ENCODE measurements at places on chromosomes 5 and 9. TPM values are rescaled to one million over a fixed set of nuclear protein-coding genes. Genes with fewer than 3 reads are reported as not detected.

DNA sequence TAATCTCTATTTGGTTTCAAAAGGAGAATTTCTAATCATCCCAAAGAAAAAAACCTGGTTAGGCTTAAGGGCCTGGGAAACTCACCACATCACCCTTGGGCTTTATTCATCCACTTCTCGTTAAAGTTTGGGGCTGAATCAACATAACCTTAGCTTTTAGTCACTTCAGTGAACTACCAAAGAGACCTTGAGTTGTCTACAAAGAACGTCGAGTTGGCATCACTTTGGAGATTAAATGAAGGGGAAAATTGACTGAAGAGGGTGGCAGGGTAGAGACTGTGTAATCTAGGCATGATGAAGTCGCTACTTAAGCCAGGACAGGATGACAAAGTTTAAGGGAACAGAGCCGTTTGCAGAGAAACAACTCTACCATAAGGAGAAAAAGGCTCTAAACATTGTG lies 341.4 kb downstream of the RAB3C start:
- no peak for DNase-seq

DNA sequence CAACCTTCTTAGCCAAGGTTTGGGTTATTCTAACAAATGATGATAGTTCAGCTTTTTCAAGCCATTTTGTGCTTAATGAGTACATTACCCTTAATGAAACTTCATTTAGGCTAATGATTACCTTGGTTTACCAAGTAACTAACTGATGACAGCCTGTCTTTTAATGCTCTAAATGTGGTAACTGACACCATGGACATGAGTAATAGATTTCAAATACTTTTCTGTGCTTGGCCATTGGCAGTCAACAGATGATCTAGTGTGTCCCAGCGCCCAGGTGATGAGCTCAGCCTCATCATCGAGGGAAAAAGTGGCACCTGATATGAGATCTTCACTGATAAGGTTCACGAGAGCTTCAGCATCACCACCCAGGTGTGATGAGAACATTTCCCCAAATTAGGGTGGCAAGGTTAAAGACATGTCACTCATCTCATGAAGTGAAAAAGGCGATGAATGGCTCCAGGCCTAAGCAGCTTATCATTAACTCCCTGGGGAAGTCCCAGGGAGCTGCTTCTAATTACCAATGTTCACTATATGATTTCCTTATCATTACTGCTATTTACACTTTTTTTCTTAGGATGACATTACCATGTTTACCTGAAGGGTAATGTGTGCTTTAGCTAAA lies 296.0 kb downstream of the SPOCK1 start:
- no peak for DNase-seq

GRCh38 chr9:107389617-107390071 lies 99.9 kb downstream of the KLF4 start:
- DNase-seq, result no peak

- no peak for DNase-seq
Measured at GRCh38 chr9:88789785-88790184, 201.5 kb upstream of the S1PR3 start.

DNA sequence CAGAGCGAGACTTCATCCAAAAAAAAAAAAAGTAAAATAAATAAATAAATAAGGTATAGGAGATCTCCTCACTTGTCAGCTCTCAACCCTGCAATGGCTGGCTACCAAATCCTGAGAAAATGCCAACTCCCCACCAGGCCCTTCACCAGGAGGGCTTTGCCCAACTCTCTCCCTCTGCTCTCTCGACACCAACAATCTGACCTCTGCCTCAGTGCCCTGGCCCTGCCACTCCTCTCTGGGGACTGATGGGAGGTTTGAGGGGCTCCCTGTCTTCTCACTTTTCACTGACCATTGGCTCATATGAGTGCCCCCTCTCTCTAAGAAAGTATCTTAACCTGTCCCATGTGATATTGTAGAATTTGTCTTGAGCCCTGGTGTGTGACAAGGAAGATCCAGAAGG lies 52.6 kb upstream of the SH3PXD2B start:
- no peak for DNase-seq

DNA sequence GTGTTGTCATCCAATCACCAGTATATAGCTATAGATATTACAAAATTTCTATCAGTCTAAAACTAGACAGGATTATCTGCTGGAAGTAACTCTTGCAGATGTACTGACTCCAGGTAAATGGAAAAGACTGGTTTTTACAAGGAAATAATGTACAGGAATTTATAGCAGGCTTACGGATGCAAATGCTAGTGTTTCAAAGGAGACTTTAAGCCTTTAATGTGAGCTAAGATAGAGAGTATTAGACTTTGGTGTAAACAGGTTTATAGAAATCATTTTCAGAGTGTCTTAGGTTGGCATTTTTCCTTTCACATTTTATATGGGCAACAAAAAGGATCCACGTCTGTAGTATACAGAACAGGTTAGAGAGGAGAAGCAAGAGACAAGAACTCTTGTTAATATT lies 16.1 kb downstream of the ZNF608 start:
- no peak for DNase-seq

DNA sequence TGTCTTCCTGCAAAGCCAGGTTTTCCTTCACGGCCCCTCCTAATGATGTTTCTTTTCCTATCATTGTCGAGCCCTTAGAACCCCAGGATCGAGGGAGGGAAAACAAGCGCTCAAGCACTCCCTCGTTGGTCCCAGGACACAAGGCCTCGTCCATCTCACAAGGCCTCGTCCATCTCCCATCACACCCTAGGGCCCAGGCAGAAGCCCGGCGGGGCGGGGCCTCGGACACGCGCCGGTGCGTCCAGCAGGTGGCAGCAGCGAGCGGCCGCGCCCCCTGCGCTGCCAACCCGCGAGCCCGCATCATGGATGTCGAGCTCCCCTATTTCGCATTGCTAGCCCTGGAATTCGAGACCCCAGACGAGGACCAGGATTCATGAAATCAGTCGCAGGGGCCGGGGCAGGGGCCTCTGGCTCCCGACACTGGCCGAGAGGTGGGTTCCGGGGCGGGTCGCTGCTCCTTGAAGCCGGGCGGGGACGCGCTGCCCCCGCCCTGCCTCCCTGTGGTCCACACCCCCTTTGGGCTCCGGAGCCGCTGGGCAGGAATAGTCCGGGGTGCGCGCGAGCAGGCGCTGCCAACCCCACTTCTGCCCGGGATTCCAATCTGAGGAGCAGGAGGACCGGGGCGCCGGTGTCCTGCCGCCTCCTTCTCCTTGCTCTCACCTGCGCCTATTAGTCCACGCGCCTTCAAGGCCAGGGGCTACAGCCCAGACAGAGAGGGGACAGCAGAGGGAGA lies at the start of gene ABLIM3:
Gene ABLIM3 (plus strand): TSS at position 270 of the 733 bp plus-strand sequence. CDS start 603 bp downstream, outside the sequence.
- DNase-seq, result peak; percentile 95

- DNase-seq, result no peak
Measured at GRCh38 chr9:113851873-113852272, 24.2 kb upstream of the ZNF618 start.

- DNase-seq, result no peak
Measured at GRCh38 chr9:132536124-132536523, 46.3 kb upstream of the BARHL1 start.

DNA sequence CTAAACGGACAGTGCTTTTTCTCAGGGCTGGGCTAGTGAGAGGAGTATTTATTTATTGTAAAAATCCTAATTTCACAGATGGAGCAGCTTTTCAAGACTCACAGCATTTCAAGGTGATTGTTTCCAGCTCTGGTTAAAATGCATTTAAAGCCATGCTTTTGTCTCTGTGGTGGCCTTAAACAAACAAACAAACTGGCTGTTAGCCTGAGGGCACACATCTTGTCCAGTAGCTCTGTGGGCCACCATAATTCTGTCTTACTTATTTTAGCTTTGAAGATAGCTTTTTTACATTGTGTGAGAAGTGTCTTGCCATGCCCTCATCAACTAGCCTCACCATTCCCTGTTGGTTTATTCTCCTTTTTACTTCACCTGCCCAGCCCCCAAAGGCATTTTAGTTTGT lies 218.2 kb downstream of the PSAT1 start:
- DNase-seq, result no peak

GRCh38 chr9:9284201-9284600 lies 1328.6 kb downstream of the PTPRD start:
- DNase-seq, result no peak

DNA sequence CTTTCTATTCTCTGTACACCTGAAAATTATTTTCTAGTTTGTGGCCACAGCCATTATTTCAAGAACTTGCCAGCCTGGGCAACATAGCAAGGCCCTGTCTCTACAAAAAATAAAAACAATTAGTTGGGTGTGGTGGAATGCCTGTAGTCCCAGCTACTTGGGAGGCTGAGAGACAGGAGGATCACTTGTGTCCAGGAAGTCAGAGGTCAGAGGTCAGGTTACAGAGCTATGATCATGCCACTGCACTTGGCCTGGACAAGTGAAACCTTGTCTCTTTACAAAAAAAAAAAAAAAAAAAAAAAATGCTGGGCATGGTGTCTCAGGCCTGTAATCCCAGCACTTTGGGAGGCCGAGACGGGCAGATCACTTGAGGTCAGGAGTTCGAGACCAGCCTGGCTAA lies 58.3 kb downstream of the HMGCR start:
- DNase-seq, result no peak

- DNase-seq, result no peak
Measured at GRCh38 chr5:157785801-157786200, 42.3 kb downstream of the LSM11 start.

DNA sequence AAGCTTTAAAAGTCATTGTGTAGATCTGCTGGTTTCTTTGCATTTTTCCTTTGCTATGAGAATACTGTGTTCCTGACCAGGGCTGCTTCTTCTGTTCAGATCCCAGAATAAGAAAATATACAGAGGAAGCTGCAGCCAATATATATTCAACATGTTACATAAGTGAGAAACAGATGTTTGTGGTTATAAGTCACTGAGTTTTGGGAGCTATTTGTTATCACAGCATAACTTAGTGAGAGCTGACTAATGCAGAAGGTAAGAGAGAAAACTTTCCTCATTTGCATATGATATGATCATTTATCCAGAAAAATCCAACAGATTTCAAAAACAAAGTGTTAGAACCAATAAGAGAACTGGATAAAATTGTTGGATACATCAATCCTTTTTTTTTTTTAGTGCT lies 136.3 kb upstream of the NR3C1 start:
- DNase-seq, result no peak

- no peak for DNase-seq
Measured at GRCh38 chr5:170235876-170236864, 3.4 kb downstream of the C5orf58 start.

- no peak for DNase-seq
Measured at GRCh38 chr5:74851684-74852353, 14.4 kb downstream of the FAM169A start.

DNA sequence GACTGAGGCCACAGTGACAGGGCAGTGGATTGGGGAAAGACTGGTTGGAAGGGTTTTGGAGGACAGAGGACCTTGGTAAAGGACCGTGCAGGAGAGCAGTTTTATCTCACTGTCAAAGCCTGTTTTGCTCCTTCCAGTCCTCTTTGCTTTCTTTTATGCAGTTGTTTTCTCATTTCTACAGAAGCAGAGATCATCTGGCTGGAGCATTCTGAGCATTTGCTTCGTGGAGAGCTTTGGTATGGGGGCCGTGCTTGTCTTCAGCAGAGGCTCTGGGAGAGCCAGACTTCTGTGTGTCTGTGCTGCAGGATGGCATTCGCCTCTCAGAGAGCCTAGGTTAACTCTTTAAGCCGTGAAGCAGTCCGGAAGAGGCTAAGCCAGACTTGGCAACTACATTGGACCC lies 171.8 kb upstream of the TUT7 start:
- no peak for DNase-seq

- DNase-seq, result no peak
Measured at GRCh38 chr5:122007546-122007945, 45.8 kb downstream of the SRFBP1 start.

GRCh38 chr9:132006677-132007370 lies 72.8 kb downstream of the MED27 start:
- no peak for DNase-seq

GRCh38 chr9:99433555-99433954 lies 211.5 kb downstream of the SEC61B start:
- DNase-seq, result no peak

GRCh38 chr9:36029765-36030528 lies 6.8 kb upstream of the RECK start:
- no peak for DNase-seq

GRCh38 chr5:4366628-4367027 lies 771.0 kb downstream of the IRX1 start:
- no peak for DNase-seq

GRCh38 chr5:172929371-172929838 lies 29.8 kb upstream of the RPL26L1 start:
- no peak for DNase-seq

DCTN3 gene
- 70.4 TPM for total RNA-seq

ARL15 gene
- 20.2 TPM for total RNA-seq

LRRC19 gene
- total RNA-seq, result not detected

MYO10 gene
- 37.0 TPM for total RNA-seq

GFRA3 gene
- 1.9 TPM for total RNA-seq

FOXD4 gene
- total RNA-seq, result 0.64 TPM

SLC44A1 gene
- 58.0 TPM for total RNA-seq

EFNA5 gene
- 8.8 TPM for total RNA-seq

TMEM38B gene
- 19.1 TPM for total RNA-seq

PCA3 gene
- total RNA-seq, result 0.16 TPM

THBS4 gene
- 11.5 TPM for total RNA-seq

GLT6D1 gene
- not detected for total RNA-seq

IL3 gene
- not detected for total RNA-seq

DMRTA1 gene
- 3.2 TPM for total RNA-seq

KDM4C gene
- 25.2 TPM for total RNA-seq

ENTREP1 gene
- total RNA-seq, result 16.8 TPM

POLR3G gene
- 2.0 TPM for total RNA-seq
